ENCODE measurements at places on chromosomes 4 and X.

GRCh38 chrX:25596921-25597320 is 541.2 kb upstream of the MAGEB18 start:
- no peak for DNase-seq

- no peak for DNase-seq
Measured at GRCh38 chrX:78548012-78548411, 111.1 kb downstream of the RTL3 start.

DNA sequence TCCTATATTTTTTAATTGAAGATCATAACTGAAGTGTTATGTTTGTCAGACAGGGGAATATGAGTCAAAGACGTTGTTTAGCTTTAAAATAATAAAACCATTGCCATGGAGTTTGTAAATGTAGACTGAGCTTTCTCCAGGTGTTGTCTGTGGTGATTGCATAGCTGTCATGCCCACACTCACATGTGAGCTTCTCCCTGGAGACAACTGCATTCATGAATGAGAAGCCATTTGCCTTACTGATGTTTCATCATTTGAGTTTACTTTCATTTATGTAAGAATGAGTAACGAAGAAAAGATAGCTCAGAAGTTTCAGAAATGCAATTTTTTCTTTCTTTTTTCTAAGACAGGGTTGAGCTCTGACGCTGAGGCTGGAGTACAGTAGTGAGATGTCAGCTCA is 339.1 kb downstream of the GALNTL6 start:
- DNase-seq = no peak

GRCh38 chr4:7653510-7654369 is 219.0 kb upstream of the PSAPL1 start:
- DNase-seq = peak; percentile 84

- DNase-seq = no peak
Measured at GRCh38 chr4:19883841-19884240, 367.9 kb upstream of the SLIT2 start.

DNA sequence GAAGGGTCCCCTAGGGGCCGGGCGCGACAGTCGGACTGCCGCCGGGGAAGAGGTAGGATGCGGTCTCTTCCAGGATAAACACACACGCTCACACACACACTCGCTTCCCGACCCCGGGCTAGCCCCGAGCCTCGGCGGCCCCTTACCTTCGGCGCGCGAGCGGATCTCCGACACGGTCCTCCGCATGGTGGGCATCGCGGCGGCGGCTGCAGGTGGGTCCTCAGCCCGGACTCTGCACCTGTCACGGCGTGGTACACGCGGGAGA is 294 bp downstream of the ATP8A1 start:
- no peak for DNase-seq

Data from suppressor macrophage (primary cell).